ENCODE measurements at places on chromosomes 4 and X.

DNA sequence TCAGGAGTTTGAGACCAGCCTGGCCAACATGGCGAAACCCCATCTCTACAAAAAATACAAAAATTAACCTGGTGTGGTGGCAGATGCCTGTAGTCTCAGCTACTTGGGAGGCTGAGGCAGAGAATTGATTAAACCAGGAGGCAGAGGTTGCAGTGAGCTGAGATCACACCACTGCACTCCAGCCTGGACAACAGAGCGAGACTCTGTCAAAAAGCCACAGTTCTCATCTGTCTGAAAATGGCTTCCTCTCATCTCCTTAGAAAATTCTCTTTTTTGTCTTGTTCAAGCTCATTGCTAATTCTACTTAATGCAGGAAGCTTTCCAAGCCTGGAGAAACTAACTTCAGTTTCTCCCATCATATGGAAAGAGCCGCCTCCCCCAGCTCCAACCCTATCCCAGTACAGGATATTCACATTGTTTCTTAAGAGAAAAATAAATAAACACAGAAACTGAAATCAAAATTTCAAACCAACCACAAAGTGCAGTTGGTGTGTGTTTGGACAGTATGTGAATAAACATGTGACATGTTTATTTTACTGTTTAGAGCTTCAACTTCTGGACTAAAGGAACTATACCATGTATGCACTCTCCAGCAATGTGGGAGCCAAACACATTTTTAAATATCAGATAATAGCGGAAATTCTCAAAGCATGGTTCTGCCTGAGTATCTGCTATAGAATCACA lies 55.0 kb upstream of the GAB1 start:
- DNase-seq: no peak

DNA sequence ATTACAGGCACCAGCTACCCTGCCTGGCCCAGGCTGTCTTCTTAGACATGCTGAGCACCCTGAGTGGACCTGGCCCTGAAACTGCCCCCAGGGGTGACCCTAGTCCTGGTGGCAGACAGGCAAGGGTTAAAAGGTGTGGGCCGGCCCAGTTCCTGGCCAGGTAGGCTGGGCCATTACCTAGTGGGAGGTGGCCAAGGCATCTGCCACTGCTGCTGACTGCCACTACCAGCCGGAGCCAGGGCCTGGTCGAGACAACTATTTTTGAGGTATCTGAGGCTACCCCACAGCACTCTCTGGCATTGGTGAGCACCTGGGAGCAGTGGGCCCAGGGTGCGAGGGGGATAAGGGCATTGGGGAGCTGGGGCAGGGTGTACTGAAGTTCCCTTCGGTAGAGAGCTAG lies at the start of gene CCDC120:
TSS of gene CCDC120 (plus strand) at position 206 of the 400 bp plus-strand sequence. CDS start 3,043 bp downstream, outside the sequence.
- no peak for DNase-seq

DNA sequence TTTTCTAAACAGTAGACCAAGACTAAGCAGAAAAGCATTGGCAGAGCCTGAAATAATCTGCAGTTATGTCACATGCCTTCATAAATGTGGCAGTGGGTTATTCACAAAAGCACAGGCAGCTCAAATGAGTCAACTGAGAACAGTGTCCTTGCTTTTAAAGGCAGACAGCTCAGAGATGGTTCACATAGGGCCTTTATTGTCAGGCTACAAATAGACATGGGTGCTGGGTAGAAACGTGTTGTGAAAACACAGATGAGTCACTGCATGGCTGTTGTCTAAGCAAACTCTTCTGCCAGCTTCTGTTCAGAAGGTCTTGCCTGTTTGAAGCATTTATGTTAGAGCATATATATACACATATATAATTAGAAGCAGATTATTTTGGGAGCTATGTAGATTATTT lies 118.0 kb downstream of the SLC4A4 start:
- DNase-seq: no peak

DNA sequence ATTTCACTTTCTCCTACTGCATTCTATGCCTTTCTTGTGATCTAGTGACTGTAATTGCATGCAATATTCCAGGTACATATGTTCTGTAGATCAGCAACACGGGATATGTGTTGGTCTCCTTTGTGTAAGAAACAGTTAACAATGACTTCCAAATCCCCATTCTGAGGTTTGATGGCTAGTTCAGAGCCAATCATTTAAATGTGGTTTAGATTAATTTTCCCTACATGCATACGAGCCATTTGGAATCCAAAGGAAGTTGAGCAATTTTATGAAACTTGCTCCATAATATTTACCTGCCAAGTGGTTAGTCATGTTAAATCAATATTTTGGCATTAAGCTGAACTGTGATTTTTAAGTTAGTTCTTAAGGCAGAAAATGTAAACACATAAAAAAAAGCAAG lies 172.8 kb upstream of the DCAF12L2 start:
- no peak for DNase-seq

DNA sequence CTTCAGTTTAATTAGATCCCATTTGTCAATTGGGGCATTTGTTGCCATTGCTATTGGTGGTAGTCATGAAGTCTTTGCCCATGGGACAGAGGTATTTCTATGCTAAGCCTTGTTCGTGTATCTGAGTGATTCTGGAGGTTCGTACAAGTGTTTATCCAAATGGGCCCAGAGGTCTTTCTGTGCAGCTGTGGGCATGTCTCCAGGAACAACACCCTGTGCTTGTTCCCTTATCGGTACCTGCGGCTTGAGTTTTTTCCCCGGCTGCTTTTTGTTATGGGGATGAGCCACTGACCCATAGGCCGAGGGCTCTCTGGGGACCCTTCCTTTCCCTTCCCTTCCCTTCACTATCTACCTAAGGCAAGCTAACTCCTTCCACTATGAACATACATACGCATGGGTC lies 81.4 kb upstream of the WDR1 start:
- DNase-seq: no peak

DNA sequence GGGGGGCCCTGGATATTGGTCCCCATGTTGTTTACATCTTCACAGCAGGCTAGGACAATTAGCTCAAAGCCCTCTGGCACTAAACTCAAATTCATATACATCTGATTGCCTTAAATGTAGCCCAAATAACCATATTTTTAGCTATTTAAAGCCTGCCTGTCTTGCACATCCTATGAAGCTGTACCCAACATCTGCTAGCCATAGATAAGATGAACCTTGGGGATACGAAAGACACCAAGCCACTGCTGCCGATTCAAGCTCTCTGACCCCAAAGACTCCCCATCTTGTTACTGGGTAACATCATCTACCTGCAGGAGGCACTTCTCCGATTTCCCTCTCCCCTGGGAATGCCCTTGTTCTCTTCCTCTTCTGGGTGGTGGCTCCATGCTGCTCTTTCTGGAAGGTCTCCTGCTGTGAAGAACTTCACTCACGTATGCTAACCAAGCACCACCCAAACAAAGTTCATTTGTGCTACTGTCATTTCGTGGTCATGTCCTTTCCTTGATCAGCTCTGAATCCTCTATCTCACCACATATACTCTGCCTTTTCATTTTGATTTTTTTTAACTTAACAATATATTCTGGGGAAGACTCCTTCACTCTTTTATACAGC lies 107.7 kb upstream of the ATXN3L start:
- DNase-seq: no peak

- no peak for DNase-seq
Observed at GRCh38 chr4:110492522-110492921, 16.6 kb downstream of the ENPEP start.

- no peak for DNase-seq
Observed at GRCh38 chr4:38931125-38931524, 63.5 kb downstream of the FAM114A1 start.

GRCh38 chrX:70117738-70118137 lies 15.5 kb upstream of the IGBP1 start:
- DNase-seq: no peak

- no peak for DNase-seq
Observed at GRCh38 chr4:54433686-54434085, 204.6 kb downstream of the PDGFRA start.

- no peak for DNase-seq
Observed at GRCh38 chr4:154414371-154414770, 77.2 kb downstream of the DCHS2 start.

DNA sequence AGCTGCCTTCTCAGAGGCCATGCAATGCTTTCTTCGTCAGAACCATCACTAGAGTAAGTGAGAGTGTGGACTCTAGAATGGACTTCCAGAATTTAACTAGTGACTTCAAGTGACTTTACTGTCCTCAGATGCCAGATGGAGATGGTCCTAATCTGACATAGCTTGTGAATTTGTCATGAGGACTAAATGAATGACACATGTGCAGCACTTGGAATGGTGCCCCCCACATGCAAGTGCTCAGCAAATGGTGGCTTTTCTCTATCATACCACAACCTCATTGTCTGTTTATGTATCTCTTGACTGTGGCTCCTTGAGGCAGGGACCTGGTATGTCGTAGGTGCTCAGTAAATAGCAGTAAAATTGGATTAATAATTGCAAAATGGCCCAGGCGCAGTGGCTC lies 91.6 kb upstream of the STX18 start:
- no peak for DNase-seq

- no peak for DNase-seq
Observed at GRCh38 chrX:113470166-113470565, 629.5 kb upstream of the AMOT start.

GRCh38 chr4:82469791-82470345 lies 39.5 kb downstream of the ENOPH1 start:
- no peak for DNase-seq

- DNase-seq: no peak
Observed at GRCh38 chrX:20442597-20442996, 175.9 kb upstream of the RPS6KA3 start.

- DNase-seq: no peak
Observed at GRCh38 chr4:7359400-7360062, 75.2 kb downstream of the PSAPL1 start.

- DNase-seq: no peak
Observed at GRCh38 chr4:38846015-38846414, 10.6 kb downstream of the TLR6 start.

DNA sequence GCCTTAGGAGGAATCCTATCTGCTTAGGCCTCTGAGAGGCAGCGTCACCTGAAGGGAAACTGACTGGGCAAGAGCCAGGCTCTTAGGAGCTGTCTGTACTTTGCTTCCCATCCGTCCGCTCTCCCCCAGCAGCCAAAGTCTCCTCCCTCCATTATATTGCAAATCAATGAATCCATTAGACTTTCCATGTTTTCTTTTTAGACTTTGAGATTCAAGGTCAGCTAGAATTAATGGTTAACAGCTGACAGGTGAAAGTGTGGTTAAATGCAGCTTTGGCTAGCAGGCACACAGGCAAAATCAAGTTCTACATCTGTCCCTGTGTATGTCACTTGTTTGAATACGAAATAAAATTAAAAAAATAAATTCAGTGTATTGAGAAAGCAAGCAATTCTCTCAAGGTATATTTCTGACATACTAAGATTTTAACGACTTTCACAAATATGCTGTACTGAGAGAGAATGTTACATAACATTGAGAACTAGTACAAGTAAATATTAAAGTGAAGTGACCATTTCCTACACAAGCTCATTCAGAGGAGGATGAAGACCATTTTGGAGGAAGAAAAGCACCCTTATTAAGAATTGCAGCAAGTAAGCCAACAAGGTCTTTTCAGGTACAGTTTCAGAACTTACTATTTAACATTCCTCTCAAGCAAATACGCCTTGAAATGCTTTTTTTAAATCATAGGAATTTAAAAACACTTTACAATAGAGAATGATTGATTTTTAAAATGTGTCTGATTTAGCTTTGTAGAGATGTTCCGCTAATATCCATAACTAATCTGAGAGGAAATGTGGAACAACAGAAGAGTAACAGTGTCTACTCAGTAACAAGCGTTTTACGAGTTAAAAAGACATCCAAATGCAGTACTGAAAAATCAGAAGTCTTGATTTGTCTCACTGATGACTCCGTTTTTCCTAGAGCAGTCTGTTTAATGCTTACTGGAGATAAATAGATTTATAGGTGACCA lies at the start of gene F11:
TSS of gene F11 (plus strand) at position 507 of the 970 bp plus-strand sequence. CDS start 948 bp downstream, outside the sequence.
- DNase-seq: no peak

- DNase-seq: no peak
Observed at GRCh38 chr4:184274286-184274951, 56.7 kb upstream of the ENPP6 start.

GRCh38 chrX:84441143-84441542 lies 61.1 kb downstream of the HDX start:
- no peak for DNase-seq

DNA sequence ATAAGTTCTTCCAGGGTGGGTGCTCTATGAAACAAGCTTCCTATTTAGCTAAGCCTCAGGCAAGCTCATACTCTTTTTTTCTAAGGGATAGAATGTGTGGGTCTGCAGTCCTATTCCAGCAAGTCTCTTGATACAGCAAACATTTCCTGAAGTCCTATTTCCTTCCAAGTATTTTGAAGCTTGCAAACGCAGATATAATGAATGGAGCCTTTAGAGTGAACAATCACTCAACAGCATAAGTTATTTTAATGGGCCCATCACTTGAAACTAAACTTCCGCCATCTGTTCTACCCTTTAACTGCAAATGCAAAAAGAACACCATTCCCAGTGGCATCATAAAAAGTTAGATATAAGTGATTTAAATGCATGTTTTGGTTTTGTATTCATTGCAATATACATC lies 108.3 kb upstream of the TAPT1 start:
- no peak for DNase-seq

- DNase-seq: no peak
Observed at GRCh38 chrX:78658845-78659744, at the start of gene RTL3. Gene RTL3, minus strand, starts transcription at chrX:78659328. Its CDS starts 908 bp downstream, at chrX:78658420.

DNA sequence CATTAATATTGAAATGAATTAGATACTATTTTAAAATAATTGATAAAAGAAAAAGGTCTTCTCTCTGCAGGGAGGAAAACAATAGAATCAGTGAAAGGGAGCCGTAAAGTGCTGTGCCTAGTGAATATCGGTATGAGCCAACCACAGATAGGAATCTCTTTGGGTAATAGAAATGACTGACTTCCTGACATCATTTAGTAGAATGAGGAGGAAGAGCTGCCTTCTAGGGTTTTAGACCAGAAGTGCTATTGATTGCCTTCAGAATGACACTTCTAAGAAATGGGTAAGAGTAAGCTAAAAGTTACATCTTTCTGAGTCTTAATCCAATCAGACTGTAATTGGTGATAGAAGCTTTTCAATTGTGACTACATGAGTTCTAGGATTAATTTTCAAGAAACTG lies 134.0 kb upstream of the MAP9 start:
- no peak for DNase-seq

- no peak for DNase-seq
Observed at GRCh38 chrX:16212024-16212423, 44.7 kb downstream of the MAGEB17 start.

GRCh38 chr4:156190615-156191014 lies 236.9 kb upstream of the CTSO start:
- no peak for DNase-seq

DNA sequence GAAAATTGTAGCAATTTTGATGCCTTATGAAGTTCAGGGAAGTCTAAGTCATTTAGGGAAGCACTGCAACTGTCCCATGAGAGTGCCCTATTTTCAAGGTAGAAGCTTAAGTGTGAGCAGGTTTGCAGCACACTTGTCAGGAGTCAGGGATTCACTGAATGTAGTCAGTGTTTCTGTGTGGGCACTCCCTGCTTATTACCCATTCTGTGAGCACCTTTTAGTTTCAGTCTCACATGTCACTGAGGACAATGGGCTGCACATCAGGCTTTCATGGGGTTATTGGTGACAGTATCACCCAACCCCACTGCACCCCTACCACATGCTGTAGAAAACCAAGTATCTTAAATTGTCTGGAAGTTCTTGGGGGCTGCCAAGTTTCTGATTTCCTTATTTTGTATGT lies 2.9 kb upstream of the CCNG2 start:
- no peak for DNase-seq
